Activated CD4-positive, alpha-beta T cell treated with anti-CD3 and anti-CD28 coated beads, Interleukin-2, amount 50 U/mL, for 16 hours (primary cell): ENCODE measurements at places on chromosomes 11 and 22.
A peak's percentile ranks its signal among the peaks of the same experiment; 100 is the strongest.

GRCh38 chr11:120172054-120172911 lies 34.4 kb upstream of the TRIM29 start:
- peak; percentile 58 for DNase-seq

DNA sequence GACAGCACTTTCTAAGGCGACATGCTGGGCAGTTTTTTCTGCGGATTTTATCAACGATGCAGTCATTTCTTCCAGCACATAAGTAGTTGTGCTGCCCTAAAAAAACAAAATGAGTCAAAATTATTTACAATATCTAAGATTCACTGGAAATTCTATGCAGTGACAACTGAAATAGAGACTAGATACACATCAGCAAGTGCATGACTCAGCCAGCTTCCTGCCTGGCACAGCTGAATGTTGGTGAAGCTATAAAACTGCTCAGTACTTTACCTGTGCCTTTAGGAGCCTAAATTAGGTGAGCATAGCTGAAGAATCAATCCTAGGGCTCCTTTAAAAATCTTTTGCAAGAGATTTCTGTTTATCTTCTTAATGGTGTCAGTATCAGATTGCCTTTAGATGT lies 37.8 kb downstream of the PGR start:
- peak; percentile 35 for DNase-seq

- DNase-seq: no peak
Measured at GRCh38 chr11:126501641-126502040, 146.2 kb downstream of the ST3GAL4 start.

GRCh38 chr11:92692826-92693546 lies 276.5 kb upstream of the MTNR1B start:
- DNase-seq: no peak

DNA sequence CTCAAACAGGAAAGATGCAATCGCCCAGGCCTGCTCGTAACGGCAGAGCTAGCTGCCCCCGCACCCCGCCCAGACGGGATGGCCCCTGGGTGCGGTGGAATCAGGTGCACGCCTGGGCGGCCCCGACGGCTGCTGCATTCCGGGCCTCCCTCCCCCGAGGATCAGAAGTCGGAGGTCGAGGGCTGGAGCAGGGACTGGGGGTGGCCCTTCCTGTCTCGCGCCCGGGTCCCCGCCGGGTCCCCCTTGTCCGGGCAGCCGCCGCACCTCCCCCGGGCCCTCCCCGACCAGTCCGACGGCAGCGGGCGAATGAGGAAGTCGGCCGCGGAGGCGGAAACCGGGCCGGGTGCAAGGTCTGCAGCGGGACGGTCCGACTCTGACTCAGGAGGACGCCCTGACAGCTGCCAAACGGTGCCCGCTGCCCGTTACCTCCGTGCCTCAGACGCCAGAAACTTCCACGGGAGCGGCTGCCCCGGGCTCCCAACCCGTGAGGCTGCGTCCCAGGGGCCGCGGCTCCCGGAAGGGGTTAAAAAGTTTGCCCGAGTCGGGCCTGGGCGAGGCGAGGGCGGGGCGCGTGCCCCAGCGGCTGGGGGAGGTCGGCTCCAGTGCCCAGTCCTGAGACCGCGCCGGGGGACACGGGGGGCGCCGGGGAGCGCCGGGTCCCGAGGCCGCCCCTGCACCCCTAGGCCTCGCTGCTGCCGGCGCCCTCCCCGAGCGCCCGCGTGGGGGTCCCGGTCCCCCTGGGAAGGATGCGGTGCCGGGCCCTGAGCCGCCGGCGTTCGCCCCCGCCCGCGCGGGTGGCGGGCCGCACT lies 663 bp downstream of the MYH9 start:
- DNase-seq: peak; percentile 59

DNA sequence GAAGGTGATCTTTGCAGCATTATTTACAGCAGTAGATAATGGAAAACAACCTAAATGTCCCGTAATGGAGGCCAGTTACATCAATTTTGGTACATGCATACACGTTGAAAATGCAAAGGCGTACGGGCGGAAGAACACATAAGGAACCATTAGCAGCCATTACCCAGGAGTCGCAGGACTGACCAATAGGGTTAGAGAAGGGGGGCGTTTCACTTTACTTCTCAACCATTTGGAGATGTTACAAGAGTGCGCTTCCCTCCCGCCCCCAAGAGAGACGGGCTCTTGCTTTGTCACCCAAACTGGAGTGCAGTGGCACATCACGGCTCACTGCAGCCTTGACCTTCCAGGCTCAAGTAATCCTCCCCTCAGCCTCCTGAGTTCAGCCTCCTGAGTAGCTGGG lies 52.8 kb upstream of the SLC35C1 start:
- no peak for DNase-seq

- DNase-seq: no peak
Measured at GRCh38 chr11:122706291-122707088, 51.0 kb downstream of the UBASH3B start.
